ENCODE measurements at places on chromosomes 6 and 20.

DNA sequence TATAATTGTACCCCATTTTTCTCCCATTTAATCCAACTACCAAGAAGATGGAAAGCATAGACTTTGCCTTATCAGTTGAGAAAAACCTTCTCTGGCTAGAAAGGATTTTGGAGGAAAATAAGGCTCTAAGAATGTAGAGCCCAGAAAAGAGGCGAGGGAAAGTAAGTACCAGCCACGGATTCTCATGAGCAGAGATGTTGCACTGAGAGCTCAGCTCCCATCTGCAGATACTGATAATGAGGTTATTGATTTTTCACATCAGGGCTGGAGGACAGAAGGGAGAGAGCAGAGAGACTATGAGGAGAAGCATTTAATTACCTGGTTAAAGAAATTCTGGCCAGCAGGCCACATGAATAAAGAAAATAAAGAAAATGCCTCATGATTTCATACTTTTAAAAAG lies 104.4 kb upstream of the FAM184A start:
- no peaks in the 10 kb centered on the region for H3K27me3 ChIP-seq
- H3K4me3 ChIP-seq: no peak overlapping the region
- no peak overlapping the region for H3K27ac ChIP-seq
- H3K4me1 ChIP-seq: no peaks in the 10 kb centered on the region
- H3K36me3 ChIP-seq: peaks cover 12% of the 10 kb centered on the region
- DNase-seq: no peak

DNA sequence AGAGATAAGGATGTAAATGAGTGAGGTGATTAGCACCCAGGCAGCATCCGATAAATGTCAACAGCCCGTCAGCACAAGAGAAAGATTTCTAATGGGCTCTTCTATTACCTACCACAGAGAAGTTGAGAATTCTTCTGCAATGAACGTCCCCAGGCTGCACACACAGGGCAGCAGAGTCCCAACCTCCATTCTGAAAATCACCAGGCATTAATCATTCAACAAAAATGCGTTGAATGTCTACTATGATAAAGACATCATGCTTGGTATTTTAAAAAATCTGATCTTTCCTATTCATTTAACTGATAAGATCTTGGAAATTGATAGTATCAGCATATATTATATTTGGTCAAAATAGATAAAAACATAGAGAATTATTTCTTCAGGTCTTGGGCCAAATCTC lies 59.5 kb upstream of the VGLL2 start:
- H3K4me1 ChIP-seq: no peaks in the 10 kb centered on the region
- H3K36me3 ChIP-seq: no peaks in the 10 kb centered on the region
- no peaks in the 10 kb centered on the region for H3K27me3 ChIP-seq
- no peak overlapping the region for H3K27ac ChIP-seq

DNA sequence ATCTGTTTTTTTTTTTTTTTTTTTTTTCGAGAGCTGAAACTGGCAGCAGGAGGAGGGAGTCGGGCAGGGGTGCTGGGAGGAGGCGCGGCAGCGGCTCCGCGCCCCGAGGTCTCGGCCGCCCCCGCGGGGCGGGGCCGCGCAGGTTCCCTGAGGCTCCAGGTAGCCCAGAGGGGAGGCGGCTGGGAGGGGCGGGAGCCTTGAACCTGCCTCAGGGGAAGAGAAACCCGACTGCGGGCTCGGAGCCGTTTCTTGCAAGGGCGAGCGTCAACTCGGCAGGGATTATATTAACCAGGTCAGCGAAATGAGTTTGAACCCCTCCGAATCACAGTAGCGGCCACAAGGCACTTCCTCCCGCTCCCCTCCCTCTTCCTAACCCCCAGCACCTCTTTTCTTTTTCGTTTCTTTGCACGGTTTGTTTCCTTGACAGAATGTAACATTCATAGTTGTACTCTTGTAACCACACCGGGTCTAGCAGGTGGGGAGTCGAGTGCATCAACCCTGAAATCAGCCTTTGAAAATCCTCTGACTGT lies 2.0 kb downstream of the MYB start:
- peak overlapping the region; percentile 63 for H3K27ac ChIP-seq
- H3K4me1 ChIP-seq: peaks cover 20% of the 10 kb centered on the region
- H3K27me3 ChIP-seq: peaks cover 4% of the 10 kb centered on the region
- peak overlapping the region; percentile 91 for H3K4me3 ChIP-seq

DNA sequence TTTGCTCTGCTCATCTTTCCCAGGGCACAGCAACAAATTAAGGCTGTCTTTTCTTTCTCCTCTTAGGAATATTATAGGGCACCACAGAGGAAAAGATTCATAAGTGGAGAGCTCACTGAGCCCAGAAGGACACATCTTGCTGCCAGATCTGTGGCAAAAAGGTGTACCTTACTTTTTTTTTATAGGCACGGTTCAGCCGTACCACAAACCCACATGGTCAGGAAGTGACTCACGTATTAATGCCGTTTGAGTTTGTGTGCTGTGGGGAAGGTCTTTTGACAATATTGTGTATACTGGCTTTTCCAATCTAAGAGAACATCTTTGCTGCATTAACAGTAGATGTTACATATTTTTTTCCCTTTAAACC lies 28.4 kb downstream of the PAQR8 start:
- no peaks in the 10 kb centered on the region for H3K27me3 ChIP-seq
- no peak overlapping the region for H3K27ac ChIP-seq
- peak; percentile 46 for DNase-seq
- peak overlapping the region; percentile 74 for H3K4me3 ChIP-seq
- H3K4me1 ChIP-seq: peaks cover 36% of the 10 kb centered on the region

- no peaks in the 10 kb centered on the region for H3K4me1 ChIP-seq
- DNase-seq: no peak
- peaks cover 5% of the 10 kb centered on the region for H3K27me3 ChIP-seq
These were observed 67.6 kb upstream of the MPC1 start for GRCh38 chr6:166450167-166450873.

GRCh38 chr6:161443848-161444247 lies 170.0 kb upstream of the AGPAT4 start:
- no peak overlapping the region for H3K4me3 ChIP-seq
- peaks cover 4% of the 10 kb centered on the region for H3K36me3 ChIP-seq
- no peak overlapping the region for H3K27ac ChIP-seq
- DNase-seq: no peak

DNA sequence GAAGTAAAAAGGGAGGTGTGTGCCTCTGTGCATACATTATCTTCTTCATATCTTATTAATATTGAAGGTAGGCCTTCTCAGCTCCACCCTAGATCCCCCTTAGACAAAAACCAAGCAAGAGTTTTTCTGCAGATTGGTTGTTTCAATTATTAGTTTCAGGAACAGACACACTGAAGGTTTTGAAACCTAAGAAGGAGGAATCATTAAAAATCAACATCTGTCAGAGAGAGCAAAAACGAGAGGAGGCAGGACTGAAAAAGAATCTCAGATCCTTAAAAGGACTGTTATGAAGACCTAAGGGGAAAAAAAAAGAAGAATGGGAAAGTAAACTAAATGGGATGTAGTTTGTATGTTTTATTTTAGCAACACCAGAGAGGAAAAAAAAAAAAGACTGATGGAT lies 560.8 kb upstream of the JAG1 start:
- no peak overlapping the region for H3K4me3 ChIP-seq
- H3K36me3 ChIP-seq: no peaks in the 10 kb centered on the region
- no peaks in the 10 kb centered on the region for H3K27me3 ChIP-seq

DNA sequence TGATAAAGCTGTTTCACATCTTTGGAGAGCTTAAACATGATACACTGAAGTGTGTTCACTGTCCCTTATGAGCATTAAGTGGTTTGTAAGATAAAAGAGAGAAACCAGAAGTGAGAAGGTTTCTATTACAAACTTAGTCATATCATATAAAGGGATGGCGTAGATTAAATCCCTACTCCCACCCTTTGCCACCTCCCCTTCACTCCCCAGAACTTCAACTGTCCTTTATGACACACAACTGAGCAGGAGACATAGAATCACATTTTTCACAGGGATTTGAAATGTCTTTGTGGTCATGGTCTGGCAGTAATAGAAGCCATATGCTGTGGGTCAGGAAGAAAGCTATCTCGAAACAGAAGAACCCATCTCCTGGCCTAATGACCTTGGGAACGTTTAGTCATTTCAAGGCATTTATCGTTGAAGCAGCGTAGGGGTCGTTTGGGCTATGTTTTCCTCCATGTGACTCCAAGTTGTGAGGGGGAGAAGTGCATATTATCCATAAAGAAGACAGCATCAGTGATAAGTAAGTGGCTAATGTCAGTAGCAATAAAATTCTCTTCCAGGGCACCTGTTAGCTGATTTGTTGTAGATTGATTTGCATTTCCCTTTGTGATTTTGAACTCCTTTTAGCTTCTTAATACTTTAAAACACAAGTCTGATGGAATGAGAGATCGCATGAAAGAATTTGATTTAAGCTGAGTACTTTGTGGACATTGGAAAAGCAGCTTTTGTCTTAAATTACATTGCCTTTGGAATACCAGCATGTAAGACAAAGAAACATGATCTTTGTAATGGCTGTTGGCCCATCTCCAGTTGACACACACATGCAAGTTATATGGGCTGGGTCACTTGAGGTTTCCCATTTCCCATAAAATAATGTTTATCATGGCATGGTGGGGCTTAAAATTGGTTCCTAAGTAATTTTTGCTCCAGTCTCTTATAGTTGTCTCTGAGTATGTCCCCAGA lies 501.5 kb upstream of the FLRT3 start:
- H3K4me1 ChIP-seq: no peaks in the 10 kb centered on the region
- H3K27me3 ChIP-seq: no peaks in the 10 kb centered on the region
- no peak overlapping the region for H3K27ac ChIP-seq
- no peak for DNase-seq
- H3K4me3 ChIP-seq: no peak overlapping the region
- H3K36me3 ChIP-seq: no peaks in the 10 kb centered on the region

DNA sequence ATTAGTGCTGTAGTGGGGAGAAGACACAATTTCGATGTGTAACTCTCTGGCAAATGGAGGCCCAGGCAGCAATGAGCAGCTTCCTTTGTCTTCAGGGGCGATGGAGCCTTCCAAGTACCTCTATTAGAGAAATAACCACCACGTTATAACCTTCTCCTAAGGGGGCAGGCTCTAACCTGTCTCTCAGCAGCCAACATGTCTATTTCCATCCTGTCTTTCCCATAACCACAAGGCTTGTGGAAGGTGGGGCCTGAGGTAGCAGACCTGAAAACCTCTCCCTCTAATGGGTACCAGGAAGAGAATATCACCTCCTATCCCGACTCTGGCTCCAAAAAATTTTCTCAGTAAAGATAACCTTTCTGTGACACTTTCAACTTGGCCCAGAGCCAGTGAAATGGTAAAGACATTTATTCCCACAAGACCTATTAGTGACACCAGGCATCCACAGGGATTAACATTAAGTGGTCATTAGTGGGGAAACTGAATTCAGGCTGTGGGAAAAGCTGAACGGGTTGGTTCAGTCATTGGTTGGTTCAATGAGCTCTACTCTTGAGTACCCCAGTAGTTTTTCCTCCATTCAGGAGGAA lies 4.0 kb downstream of the PEX6 start:
- no peaks in the 10 kb centered on the region for H3K27me3 ChIP-seq
- DNase-seq: no peak
- peaks cover 23% of the 10 kb centered on the region for H3K4me1 ChIP-seq
- no peak overlapping the region for H3K4me3 ChIP-seq
- H3K36me3 ChIP-seq: no peaks in the 10 kb centered on the region

GRCh38 chr6:125102891-125103290 lies 50.7 kb upstream of the TPD52L1 start:
- H3K27ac ChIP-seq: no peak overlapping the region
- no peaks in the 10 kb centered on the region for H3K36me3 ChIP-seq
- no peak overlapping the region for H3K4me3 ChIP-seq
- peaks cover 18% of the 10 kb centered on the region for H3K27me3 ChIP-seq
- peaks cover 9% of the 10 kb centered on the region for H3K4me1 ChIP-seq
- no peak for DNase-seq

DNA sequence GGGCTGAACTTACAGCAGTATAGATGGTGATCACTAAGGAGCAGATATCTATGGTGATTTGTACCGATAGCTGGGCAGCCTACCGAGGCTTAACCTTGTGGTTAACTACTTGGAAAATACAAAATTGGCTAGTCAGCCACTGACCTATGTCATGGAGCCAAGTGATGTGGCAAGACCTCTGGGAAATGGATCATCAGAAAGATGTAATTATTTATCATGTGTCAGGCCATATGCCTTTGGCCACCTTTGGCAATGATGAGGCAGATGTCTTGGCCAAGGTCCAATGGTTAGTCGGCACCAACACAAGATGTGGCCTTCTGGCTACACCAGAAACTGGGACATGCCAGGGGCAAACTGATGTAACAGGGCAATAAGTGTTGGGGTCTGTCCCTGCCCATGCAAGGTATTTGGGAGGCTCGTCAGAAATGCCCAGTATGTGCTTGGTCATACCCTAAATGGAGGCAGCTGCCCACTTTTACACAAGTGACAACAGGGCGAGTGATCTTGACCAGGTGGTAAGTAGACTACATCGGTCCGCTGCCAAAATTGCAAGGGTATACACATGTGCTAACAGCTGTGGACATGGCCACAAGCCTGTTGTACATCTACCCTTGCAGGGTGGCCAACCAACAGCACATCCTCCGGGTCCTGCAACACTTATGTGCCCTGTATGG lies 30.1 kb downstream of the HDDC2 start:
- no peak overlapping the region for H3K27ac ChIP-seq
- no peak for DNase-seq
- H3K36me3 ChIP-seq: peaks cover 20% of the 10 kb centered on the region
- H3K4me3 ChIP-seq: no peak overlapping the region

- no peaks in the 10 kb centered on the region for H3K36me3 ChIP-seq
- no peaks in the 10 kb centered on the region for H3K27me3 ChIP-seq
- H3K27ac ChIP-seq: no peak overlapping the region
- no peak for DNase-seq
- H3K4me3 ChIP-seq: no peak overlapping the region
These were observed 49.3 kb upstream of the KIF13A start for GRCh38 chr6:18036781-18037180.

DNA sequence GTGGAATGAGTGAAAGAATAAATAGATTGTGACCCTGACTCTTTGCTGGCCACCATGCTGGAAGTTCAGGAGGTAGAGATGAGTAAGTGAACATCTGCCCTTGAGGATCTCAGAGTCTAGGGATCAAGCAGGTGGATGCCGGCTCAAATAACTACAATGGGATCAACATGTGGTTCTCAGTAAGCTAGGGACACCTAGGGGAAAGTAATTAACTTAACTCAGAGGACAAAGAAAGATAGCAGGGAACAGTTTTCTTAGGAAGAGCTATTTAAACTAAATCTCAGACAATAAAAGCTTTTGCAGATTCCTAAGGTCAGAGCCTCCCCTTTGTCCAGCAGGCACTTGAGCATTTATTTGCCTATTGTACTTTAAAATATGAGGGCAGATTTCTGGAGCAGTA lies 29.1 kb downstream of the SLC13A3 start:
- peaks cover 42% of the 10 kb centered on the region for H3K27me3 ChIP-seq
- H3K4me1 ChIP-seq: no peaks in the 10 kb centered on the region
- H3K36me3 ChIP-seq: peaks cover 18% of the 10 kb centered on the region
- H3K4me3 ChIP-seq: no peak overlapping the region
- no peak for DNase-seq
- no peak overlapping the region for H3K27ac ChIP-seq

GRCh38 chr6:16602035-16602434 lies 159.2 kb downstream of the ATXN1 start:
- DNase-seq: no peak
- H3K27ac ChIP-seq: no peak overlapping the region
- H3K4me1 ChIP-seq: peaks cover 6% of the 10 kb centered on the region
- H3K4me3 ChIP-seq: no peak overlapping the region
- no peaks in the 10 kb centered on the region for H3K27me3 ChIP-seq
- no peaks in the 10 kb centered on the region for H3K36me3 ChIP-seq

- H3K4me1 ChIP-seq: peaks cover 22% of the 10 kb centered on the region
- no peak for DNase-seq
- H3K27ac ChIP-seq: no peak overlapping the region
- H3K4me3 ChIP-seq: peak overlapping the region; percentile 59
These were observed 1.6 kb downstream of the RAET1G start for GRCh38 chr6:149921361-149921760.

- H3K27ac ChIP-seq: no peak overlapping the region
- no peaks in the 10 kb centered on the region for H3K36me3 ChIP-seq
- no peak overlapping the region for H3K4me3 ChIP-seq
These were observed 243.3 kb downstream of the PRL start for GRCh38 chr6:22053391-22053997.

All from naive B cell (primary cell).